HS-27A (cell line): ENCODE measurements at places on chromosomes 16 and 17.

- DNase-seq: no peak
Measured at GRCh38 chr16:66616592-66616991, 12.1 kb downstream of the CMTM3 start.

- DNase-seq: no peak
Measured at GRCh38 chr17:50109207-50109606, 14.1 kb downstream of the PDK2 start.

DNA sequence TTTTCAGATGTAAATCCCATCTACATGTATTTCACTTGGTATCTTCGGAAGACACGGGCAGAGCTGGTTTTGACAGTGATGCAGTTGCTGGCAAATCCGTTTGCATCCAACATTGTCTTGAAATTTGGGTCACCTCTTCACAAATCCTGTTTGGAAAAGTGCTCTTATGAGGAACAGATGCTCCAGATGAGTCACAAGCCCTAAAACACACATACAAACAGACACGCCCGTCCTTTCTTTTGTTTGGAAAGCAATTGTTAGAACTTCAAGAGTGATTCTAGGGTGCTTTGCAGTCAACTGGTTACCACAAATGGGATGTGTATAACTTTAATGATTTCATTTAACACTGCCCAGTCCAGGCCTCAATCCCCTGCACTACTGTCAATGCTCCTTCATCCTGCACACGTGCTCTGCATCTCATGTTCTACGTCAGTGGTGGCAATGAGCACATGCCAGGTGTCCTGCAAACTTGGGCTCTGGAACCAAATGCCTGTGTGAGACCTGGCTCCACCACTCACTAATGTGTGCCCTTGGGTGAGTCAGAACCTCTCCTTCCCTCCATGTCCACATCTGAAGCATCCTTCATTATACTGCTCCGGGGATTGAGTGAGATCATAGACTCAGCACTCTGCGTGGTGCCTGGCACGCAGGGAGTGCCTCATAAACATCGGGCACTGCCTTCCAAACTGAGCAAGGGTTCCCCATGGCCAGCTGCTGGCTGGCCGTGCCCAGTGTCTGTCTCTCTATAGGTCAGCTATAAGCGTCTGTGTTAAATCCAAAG is 19.3 kb upstream of the FOXF1 start:
- DNase-seq: no peak

GRCh38 chr17:31144428-31144827 is 49.7 kb downstream of the NF1 start:
- no peak for DNase-seq

GRCh38 chr17:64042700-64043485 is 22.5 kb upstream of the ICAM2 start:
- DNase-seq: no peak

DNA sequence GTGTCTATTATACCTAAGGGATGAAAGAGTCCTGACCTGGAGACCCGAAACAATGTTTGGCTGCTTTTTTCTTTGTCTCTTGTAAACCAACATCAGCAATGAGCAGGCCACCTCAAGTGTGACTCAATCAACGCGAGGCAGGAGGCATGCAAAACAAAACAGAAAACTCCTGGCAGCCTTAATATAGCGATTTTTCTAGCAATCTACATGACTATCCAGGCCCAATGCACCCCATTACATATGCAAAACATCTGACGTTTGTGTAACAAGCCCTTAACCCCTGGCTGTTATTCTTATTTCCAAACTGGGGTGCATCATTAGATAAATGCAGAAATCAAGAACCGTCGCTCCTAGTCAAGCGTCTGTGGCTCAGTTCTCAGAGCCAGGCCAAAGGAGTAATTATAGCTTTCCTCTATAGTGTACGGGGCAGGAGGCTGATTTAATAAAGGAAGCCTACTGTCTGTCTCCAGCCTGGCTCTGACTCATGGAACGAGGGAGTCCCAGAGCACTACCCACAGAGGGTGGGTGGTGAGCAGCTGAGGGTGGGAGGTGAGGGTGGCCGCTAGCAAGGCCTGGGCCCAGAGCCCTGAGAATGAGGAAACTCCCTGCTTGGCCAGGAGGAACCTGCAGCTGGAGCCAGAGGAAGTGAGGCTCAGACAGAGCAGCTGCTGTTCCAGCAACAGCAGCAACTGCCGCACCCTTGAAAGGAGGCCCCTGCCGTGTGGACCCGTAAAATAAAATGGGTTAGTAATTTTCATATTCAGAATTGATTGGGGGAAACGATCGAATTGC is 43.9 kb downstream of the CHD9 start:
- no peak for DNase-seq

DNA sequence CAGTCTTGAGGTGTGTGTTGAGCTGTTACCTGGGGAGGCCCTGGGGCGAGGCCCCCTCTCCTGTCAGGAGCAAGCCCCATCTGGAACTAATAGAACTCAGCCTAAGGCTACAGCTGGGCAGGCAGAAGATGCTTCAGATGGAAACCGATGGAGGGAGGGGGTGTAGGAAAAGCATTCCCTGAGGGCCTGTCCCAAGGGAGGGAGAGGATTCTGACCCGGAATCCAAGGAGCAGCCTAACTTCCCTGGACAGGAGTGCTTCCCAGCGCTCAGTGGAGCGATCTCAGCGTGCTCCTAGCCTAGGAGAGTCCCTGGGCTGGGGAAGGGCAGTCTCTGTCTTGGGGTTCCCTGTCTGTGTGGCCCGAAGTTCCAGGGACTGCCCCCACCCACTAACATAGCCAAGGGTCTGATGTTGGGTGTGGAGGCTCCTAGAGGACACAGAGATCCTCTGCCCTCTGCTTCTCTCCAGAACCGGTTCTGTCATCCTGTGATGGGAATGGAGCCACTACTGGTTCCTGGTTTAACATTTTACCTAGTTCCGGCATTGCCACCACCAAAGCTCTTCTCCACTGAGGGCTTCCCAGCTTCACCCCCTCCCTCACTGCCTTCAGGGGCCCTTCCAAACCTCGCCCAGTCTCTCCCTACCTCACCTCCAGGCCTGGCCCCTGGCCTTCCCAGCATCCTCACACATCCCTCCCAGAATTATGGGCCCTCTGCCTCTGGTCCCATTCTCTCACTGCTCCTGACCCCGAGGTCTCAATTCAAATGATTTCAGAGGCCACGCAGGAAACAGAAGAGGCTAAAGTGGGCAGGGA is 58.7 kb downstream of the RTN4RL1 start:
- DNase-seq: no peak

- no peak for DNase-seq
Measured at GRCh38 chr17:43598357-43599045, 52.4 kb upstream of the ETV4 start.

- no peak for DNase-seq
Measured at GRCh38 chr17:7633093-7633492, 3.2 kb downstream of the SHBG start.

DNA sequence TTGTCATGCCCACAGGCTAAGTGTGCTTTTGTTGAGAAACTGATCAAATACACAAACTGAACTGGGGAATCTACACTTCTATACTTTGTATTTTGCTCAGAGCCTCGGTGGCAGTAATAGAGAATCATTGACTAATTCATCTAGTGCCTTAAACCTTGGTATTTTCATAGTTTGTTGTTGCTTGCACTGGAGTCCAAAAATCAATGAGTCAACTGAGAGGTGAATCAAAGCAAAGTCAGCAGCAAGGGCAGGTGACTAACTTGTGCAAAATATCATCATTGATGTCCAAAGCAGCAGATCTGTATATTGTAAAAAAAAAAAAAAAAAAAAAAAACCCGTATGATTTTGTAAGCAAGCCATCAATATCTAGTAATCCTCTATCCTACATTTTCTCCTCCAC is 296.4 kb downstream of the MAP2K6 start:
- DNase-seq: no peak

DNA sequence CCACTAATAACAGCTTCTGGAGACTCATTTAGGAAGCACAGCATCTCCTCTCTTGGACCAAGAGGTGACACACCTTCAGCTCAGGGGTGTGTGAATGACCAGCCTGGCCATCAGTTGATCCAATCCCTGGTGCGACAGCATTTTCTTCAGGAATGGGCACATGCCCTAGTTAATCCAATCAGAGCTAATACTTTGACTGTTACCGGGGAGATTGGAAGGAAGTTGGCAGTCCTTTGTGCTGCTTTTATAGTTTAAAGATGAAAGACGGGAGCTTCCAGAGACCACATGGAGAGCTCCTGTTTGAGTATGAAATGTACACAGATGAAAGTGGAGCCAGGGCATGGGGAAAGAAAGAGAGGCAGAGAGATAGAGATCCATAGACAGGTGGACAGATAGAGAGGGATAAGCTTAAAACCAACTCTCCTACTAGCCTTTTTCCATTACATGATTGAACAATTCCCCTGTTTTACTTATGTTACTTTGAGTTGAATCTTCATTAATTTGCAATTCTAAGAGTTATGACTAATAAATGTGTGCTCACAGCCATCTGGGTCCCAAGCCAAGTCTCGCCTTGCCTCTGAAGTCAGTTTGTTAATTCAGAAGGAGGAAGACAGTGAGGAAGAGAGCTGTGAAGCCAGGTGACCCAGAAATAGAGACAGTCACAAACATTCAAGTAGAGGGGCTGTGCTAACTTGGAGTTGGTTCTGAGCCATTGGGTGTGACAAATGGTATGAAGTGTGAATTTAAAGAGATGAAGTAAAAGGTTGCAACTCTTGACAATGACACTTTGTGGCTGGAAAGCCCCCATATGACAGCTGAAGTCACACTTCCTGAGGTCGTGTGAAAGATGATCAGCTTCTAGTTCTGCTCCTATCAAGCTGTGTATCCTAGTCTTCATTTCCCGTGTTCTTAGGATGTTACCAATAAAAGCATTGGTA is 120.0 kb upstream of the GOT2 start:
- no peak for DNase-seq
